ENCODE measurements at places on chromosomes 3 and 15.
A peak's percentile ranks its signal among the peaks of the same experiment; 100 is the strongest.

DNA sequence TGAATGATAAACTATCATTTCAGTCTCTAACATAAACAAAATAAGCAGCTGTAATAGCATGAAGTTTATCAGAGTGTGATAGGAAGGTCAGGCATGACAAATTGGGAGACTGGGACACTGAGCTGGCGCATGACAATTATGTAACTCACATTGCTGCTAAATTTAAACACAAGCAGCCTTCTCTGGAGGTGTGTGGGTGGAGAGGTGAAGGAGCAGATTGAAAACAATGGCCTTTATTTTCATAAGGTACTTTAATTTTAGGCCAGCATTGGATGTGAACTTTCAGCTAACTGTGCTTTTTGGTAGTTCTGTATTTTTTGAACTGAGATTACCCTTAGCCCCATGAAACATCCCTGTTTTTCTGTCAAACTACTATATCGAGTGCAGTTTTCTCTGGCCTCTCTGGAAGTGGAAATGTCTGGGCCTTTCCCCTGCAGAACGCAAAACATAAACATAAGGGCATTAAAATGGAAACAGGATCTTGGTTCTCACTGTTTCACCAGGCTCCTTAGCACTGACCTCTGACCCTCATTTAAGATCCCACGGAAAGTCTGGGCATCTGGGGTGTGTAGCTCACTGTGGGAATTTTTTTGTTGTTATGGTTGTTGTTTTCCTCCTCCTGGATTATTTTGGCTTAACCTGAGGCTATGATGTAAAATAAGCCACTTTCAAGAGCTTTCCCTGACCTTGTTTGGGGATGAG, 160.1 kb upstream of the DPH6 start:
- no peak for DNase-seq

- peak; percentile 47 for DNase-seq
These were observed 15.4 kb upstream of the RFC4 start for GRCh38 chr3:186821429-186822387.

DNA sequence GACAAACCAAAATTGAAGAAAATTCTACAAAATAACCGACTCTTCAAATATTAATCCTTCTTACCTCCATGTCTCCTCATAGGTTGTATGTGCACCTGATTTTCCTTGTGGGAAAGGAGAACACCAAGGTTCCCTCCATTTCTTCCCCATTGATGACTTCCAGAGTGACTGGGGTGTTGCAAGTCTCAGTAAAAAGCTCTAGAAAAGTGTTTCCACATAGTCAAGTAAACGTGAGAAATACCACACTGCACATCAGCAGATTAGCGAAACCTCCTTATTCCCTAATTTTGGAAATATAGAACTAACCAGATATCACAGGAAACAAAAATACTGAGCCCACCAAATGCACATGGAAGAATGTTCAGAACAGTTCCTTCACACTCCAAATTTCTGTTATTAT, 4.9 kb upstream of the RPN1 start:
- DNase-seq = no peak

GRCh38 chr3:31105438-31106077, 211.1 kb upstream of the GADL1 start:
- DNase-seq = no peak

- no peak for DNase-seq
These were observed 114.6 kb downstream of the TUSC7 start for GRCh38 chr3:116824208-116824607.

DNA sequence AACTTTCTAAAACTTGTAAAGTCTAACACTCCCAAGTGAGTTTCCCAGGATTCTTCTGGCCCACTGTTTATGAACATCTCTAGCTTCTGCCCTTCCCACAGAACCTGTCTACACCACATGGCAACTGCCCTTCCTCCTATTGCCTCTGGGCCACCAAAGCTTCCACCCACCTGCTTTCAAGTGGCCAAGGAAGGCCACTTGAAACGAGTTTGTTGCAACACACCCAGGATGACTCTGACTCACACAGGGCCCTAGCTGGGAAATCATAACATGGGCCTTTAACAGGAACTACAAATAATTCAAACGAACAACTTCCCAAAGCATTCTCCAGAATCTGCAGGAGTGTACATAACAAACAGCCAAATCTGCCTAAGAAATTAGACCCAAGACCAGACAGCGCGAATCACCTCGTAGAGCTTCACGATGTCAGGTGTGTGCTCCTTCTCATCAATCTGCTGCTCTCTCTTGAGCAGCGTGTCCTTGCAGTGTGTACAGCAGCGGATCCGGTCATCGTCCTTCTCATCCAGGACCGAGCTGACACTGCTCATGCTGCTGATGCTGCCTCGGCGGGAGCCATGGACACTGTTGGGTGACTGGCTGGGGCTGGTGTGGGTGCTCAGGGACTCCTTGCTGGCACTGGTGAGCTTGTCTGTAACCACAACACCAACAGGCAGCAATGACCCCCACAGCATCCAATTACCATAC, 16.8 kb downstream of the RBSN start:
- no peak for DNase-seq
